Stimulated activated CD8-positive, alpha-beta memory T cell treated with anti-CD3 and anti-CD28 coated beads, Interleukin-7, amount 100 ng/mL, for 1 hour (primary cell): ENCODE measurements at places on chromosomes 6 and 20.

DNA sequence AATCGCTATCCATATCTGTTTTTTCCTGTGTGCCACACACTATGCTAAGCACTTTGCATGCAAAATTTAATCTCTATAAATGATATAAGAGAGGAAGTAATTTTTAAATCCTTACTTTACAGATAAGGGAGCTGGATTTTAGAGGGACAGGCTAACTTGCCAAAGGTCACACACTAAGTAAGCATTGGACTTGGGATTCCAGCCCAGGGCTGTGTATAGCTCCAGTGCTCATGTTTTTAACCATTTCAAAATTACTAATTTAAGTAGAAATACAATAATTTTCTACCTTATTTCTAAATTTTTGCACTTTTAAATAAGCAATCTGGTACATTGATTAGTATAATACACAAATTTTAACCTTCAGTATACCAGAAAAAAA is 144.6 kb downstream of the UST start:
- DNase-seq: no peak

DNA sequence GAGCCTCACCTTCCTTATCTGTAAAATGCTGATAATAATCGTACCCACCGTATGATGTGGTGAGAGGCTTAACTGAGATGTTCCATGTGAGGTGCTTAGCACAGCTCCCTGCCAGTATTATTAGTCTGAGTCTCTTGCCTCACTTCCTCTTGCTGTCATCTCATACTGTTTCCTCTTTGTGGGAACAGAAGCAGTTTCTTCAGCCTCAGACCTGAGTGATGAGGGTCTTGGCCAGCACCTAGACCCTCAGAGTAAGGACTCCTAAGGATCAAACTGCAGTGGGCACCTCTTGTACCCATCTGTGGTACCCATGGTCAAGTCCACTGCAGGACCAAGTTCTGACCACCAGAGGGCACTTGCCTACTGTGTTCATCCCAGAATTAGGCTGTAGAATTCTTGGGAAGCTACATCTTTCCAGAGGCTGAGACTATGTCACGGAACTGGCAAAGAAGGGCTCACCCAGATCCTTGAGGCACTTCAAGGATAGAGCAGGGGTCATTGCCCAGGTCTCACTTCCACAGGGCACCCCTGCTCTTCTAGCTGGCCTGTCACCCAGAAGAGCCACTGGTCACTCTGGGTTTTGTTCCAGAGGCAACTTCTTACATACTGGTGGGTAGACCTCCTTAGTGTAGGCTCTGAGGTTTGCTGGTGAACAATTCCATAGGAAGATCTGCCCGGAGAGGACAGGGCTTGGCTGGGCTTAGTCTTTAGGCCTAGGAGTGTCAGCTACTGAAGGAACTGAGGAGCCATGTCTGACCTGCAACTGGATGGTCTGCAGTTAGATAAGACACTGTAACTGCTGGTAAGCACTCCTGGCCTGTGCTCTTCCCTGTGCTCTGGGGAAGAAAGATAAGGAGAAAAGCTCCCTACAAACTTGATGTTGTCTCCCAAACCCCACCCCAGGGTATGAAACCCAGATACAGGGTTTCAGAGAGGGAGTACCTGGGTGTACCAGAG is 20.6 kb upstream of the SGK2 start:
- DNase-seq: peak; percentile 24

- DNase-seq: no peak
Observed at GRCh38 chr6:96794980-96795379, 42.3 kb downstream of the GPR63 start.

- DNase-seq: no peak
Observed at GRCh38 chr20:24963672-24964505, 14.8 kb downstream of the CST7 start.

- DNase-seq: no peak
Observed at GRCh38 chr20:32327087-32327681, 30.9 kb upstream of the ASXL1 start.

- DNase-seq: no peak
Observed at GRCh38 chr6:113464960-113465359, 392.2 kb upstream of the MARCKS start.

GRCh38 chr6:42727087-42727611 is 4.8 kb upstream of the PRPH2 start:
- DNase-seq: no peak

GRCh38 chr6:94269256-94269655 is 849.9 kb upstream of the EPHA7 start:
- no peak for DNase-seq

DNA sequence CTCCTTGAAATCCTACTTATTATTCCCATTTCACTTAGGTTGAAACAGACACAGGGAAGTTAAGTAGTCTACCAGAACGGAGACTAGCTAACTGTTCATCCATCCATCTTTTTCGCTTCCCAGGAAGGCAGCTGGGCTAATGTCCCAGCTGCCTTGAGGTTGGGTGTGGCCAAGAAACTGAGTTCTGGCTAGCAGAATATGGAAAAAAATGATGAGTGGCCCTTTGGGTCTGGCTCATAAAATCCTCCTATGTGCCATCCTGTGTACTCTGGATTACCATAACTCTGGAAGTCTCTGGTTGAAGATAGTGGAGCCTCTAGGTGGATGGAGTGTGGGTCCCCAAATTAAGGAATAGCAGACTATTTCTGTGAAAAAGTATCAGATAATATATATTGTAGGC is 206.2 kb downstream of the HIVEP2 start:
- DNase-seq: no peak

DNA sequence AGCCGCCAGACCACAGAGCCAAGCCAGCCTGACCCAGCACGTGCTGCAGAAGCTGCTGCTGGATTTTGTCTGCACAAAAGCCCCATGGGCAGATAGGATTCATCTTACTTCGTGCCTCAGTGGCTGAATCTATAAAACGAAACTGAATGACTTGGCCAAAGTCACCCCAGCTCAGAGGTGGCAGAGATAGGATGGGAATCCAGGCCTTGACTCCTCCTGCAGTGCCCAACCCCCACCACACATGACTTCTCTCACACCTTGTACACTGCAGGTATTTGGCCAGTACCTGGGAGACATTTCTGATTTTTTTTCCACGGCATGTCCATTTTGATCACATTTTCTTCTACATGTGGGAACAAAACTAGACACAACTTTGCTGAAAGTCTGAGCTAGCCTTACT is 182.1 kb downstream of the ANKRD60 start:
- DNase-seq: no peak

DNA sequence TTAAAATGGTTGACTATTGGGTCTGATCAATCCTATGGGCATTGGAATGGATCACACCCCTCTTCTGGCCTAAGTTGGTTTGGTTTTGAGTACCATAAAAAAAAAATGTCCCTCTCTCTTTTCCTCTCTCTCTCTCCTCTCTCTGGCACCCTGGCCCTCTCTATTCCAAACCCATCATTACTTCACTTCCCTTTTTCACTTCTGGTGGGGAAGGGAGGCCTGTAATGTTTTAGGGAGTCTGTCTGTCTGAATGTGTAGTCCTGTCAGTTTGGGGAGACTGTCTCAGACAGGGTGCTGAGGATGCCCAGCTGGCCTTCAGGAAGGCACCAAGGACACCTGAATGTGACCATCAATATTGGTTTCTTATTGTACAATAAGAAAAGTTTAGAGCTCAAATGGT is 165.8 kb downstream of the CD24 start:
- DNase-seq: no peak

- no peak for DNase-seq
Observed at GRCh38 chr6:40713002-40713719, 126.0 kb upstream of the LRFN2 start.

- DNase-seq: no peak
Observed at GRCh38 chr6:87699576-87699975, 2.5 kb downstream of the AKIRIN2 start.

DNA sequence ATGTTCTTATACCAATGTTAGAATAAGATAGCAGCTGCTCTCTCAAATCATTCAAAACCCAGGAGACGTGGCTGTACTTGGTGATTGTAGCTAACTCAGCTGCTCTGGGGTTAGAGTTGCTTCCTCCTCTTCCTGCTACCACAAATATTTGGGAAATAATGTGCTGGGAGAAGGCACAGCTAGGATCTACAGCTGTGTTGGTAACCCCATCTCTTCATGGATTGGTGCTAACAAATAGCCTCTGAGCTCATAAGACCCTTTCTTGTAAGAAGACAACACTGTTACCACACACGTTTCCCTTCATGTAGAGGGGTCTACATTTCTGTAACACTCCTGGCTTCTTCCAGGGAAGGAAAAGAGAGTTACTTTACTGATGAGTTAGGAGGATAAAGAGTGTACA is 911.0 kb upstream of the CITED2 start:
- DNase-seq: no peak

- no peak for DNase-seq
Observed at GRCh38 chr6:118669561-118669960, 18.2 kb upstream of the CEP85L start.

DNA sequence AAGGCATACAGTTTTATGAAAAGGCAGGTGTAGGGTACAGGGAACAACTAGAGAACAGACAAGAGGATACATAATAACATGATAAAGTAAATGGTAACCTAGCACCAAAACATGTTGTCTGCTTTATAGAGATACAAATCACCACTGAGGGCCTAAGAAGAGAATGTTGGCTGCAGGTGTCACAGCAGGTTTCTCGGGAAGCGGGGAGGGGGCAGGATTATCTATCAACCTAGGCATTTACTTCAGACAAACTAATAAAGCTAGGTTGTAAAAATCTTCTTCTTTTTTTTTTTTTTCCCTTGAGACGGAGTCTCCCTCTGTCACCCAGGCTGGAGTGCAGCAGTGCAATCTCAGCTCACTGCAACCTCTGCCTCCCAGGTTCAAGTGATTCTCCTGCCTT is 22.7 kb downstream of the PIM1 start:
- no peak for DNase-seq

DNA sequence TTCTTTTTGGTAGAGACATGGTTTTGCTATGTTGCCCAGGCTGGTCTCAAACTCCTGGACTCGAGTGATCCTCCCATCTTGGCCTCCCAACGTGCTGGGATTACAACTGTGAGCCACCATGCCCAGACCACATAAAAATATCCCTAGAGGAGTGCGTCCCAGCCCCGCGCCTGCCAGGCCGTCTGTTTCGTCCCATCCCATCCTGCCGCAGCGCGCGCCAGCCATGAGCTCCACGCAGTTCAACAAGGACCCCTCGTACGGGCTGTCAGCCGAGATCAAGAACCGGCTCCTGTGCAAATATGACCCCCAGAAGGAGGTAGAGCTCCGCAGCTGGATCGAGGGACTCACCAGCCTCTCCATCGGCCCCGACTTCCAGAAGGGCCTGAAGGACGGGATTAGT is 16.6 kb upstream of the AMD1 start:
- no peak for DNase-seq

DNA sequence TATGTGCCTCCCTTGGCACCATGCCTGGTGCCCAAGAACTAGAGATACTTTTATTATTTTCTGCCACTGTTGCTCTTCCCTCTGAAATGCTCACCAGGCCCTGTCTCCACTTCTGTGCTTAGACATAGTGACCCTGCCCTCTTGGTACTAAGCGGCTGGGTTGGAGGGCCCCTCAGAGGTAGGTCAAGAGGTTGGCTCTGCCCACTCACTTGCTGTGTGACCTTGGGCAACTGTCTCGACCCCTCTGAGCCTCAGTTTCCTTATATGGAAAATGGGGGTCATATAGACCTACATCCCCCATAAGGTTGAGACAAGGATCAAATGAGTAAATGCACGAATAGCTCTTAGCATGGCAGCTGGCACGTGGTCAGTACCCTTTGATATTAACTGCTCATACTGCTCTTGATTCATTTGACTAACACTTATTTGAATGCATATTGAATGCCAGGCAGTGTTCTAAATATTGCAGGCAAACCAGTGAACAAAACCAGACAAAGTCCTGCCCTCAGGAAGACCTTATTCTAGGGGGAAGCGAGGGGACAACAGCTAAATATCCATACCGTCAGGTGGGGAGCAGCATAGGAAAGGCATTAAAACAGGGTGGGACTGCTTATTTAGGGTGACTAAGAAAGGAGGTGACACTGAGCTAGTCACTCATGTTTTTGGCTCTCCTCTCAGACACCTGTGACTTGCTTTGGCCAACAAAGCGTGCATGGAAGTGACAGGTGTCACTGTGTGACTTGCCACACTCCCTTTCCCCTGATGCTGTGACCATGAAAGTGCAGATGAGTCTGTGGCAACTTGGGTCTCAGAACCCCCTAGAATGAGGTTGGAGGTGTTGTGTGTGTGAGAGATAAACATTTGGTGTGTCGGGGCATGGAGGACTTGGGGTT is 14.3 kb upstream of the SPO11 start:
- no peak for DNase-seq

DNA sequence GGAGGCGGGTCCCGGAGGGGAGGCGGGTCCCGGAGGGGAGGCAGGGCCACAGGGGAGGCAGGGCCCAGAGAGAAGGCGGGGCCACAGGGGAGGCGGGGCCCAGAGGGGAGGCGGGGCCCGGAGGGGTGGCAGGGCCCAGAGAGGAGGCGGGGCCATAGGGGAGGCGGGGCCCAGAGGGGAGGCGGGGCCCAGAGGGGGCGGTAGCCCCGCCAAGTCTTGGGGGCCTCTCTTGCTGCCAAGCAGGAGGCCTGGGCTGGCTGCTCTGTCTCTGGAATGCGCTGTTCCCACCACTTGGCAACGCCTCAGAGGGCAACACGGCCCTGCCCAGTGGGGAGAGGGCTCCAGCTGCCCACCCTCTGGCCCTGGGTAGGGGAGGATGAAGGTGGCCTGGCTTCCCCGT is 80.5 kb downstream of the YTHDF1 start:
- no peak for DNase-seq

DNA sequence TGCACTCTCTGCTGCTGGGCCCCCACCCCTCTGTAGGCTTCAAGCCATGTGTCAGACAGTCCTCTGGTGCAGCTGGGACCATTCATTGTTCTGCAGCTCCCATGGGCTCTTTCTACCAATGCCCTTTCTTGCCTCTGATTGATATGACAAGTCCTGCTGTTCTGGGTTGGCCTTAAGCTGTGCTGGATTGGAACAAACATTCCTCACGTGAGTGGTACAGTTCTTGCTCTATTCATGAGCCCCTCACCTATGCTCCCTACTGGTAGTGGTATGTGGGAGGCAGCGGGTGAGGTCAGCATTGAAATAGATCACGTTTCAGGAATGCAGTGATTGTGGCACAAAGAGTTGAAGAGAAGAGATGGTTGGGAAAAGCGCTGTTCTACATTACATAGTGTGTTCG is 48.8 kb upstream of the RALY start:
- DNase-seq: no peak

GRCh38 chr6:169160091-169160854 is 93.4 kb downstream of the THBS2 start:
- no peak for DNase-seq

GRCh38 chr6:166476061-166476591 is 93.4 kb upstream of the MPC1 start:
- no peak for DNase-seq

DNA sequence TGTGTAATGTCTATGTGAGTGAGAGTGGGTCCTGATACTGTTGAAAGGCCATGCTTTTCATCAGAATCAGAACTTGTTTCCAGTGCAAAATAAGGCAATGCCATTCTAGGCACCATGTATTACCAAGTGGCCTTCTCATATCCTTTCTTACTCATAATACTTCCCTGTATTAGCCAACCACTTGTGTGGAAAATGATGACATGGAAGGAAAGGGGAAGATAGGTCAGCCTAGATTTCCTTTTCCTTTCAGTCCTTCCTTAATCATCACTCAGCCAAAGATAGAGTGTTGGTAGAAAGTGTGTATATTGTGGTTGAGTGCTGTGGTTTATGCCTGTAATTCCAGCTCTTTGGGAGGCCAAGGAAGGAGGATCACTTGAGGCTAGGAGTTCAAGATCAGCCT is 158.6 kb upstream of the PREP start:
- no peak for DNase-seq

GRCh38 chr6:166489301-166490155 is 97.0 kb downstream of the RAMACL start:
- no peak for DNase-seq

GRCh38 chr6:89350281-89350966 is 2.1 kb downstream of the UBE2J1 start:
- DNase-seq: no peak
